ENCODE measurements at places on chromosomes 16 and 17.

GRCh38 chr17:38891441-38891840 is 21.6 kb downstream of the LASP1 start:
- DNase-seq = no peak

DNA sequence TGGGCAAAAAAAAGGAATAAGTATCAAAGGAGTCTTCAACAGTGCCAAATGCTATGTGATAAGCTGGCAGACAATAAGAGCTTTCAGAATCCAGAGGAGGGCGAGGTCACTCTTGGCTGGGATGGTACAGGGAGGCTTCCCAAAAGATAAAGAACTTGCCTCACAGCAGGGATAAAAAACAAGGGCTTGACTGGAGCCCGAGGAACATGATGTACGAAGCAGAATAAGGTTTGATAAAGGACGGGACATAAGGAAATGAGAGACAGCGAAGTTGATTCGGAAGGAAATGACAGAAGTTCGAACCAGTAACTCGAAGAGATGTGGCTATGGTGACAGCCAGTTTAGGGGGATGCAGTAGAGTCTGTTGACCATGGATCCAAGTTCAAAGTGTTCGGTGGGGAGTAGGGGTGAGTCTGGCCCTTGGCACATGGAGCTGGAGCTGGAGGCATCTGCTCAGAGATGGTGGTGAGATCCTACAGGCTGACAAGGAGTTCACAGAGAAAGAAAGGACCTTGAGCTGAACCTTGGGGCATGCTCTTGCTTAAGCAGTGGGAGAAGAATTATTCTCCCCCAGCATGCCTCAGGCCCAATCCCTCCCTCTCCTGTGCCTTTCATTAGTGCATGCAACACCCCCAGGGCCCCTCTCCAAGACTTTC is 137.6 kb upstream of the RCVRN start:
- no peak for DNase-seq

DNA sequence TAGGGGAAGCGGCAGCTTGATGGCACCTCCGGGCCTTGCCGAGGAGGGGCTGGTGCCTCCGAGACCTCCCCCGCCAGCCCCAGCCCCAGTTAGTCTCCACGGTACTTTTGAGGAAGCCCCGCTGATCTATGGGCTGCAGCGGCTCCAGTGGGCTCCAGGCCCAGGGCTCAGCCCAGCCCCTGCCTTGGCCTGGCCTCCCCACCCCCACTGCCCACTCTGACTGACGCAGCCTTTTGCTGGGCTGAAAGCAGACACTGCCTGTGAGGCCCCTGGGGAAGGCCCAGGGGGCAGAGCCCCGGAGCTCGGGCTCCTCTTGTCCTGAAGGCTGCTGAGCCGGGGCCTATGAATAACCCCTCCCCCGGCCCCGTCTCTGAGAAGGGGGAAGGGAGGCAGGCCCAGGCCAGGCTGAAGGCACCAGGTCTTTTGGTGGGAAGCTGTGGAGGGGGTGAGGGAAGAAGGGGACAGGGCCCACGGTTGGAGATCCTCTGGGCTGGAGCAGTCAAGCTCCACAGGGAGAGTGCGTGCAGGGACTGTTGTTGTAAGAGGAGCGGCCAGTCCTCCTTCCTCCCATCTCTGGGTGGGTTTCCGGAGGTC is 7.5 kb upstream of the SMTNL2 start:
- no peak for DNase-seq

DNA sequence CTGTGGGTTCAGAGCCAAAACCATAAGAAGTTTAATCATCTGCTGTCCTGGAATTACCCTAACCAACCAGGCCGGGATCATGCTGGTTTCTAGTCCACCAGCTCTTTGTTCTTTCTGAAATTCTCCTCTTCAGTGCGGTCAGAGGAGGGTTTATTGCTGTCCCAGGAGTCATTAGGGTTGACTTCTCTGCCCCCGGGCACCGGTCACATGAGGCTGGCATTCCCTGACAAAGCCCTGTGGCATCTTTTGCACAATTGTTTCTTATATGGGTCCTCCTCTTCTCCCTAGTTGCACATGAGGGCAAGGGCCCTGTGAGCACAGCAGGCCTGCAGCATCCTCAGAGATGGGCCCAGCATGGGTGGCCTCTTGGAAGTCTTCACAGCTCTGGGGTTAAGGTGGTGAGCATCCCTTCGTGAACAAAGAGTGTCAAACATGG is 243.9 kb downstream of the IRF8 start:
- DNase-seq = peak; percentile 4

DNA sequence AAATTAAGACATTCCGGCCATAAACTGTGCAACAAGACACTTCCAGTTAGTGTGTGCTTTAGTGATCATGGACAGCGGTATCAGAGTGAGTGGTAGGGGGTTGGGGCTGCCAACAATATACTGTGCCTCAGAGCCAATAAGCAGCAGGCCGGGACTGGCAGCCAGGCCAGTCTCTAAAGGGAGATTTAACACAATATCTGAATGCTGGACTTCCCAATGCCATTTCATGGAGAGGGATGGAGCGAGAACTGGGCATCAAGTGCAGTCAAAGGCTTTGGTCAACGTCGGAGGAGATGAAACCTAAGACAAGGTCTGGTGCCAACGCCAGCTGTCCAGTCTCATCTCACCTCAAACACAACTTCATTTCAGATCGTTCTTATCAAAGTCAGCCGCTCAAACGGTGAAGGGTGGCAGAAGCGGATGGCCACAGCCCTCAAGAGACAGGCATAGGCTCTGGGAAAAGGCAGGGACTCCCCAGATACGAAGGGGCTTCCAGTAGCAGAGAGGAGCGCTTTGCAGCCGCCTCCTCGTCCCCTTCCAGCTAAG is 935 bp downstream of the USP32 start:
- peak; percentile 78 for DNase-seq

DNA sequence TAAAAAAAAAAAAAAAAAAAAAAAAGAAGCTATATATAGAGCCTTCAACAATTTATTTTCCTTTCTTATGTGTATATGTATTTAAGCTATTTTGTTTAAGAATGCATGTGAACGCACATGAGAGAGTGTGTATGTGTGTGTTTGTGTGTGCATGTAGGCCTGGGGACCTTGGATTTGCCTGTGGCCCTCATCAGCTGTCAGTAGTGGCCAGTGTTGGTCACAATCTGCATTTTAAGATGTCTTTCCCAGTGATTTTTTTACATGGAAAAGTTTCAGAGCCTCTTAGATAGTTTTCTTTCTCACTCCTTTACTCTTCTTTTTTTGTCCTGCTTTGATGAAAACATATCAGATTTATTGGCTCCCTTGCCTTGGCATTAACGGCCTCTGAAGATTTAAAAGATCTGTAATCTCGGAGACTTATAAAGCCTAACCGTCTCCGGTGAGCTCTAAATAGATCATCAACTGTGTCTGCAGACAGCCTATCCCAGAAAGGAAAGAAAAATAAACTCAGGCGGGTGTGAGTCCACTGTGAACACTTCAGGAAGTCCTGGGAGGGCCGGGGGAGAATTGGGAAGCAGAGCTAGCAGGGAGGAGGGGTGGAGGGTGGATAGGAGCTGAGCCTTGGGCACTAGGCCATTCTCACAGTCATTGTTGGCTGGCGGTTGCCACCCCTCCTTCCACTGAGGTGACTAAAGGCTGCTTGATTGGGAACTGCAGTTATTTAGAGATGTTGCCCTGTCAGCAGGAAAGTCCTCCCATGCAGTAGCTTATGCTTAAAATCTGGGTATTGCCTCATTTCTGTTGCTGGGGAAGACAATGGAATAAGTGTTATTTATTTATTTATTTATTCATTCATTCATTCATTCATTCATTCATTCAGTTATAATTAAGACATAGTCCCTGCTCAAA is 86.8 kb downstream of the WWP2 start:
- DNase-seq = peak; percentile 97

DNA sequence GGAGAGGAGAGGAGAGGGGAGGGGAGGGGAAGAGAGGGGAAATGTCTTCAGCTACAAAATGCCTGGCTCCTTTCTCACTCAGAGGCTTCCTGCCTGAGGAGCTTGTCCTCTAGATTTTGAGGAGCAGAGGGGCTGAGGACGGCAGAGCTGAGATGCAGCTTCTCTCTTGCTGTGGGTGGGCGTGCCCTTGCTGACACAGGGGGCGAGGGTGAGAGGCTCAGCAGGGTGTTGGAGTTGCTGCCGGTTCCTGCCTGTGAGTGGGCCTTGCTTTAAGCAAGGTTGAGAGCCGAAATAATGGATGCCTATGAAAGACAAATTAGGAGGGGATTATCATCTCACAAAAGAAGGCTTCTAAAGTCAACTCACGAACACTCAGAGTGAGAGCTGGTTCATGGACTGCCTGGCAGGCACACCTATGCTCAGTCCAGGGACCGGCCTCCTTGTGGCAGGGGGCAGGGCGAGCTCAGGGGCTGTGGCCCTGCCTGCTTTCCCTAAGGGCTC is 215.6 kb downstream of the MSI2 start:
- no peak for DNase-seq

- DNase-seq = no peak
Observed at GRCh38 chr16:379183-379960, 2.4 kb downstream of the PGAP6 start.

DNA sequence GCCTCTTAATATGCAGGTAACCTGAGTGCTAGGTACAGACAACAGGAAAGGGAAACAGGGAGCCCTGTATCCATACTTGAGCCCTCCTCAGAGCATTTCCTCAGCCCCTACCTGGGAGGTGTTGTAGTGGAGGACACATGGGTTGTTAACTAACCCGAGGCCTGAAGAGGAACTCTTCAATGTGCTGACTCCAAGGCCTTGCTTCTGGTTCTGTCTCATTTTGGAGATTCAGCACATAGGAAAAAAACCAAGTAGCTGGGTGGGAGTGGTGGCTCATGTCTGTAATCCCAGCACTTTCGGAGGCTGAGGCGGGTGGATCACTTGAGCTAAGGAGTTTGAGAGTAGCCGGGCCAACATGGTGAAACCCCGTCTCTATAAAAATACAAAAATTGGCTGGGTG is 24.8 kb downstream of the SNX11 start:
- no peak for DNase-seq

GRCh38 chr17:79624718-79625478 is 14.0 kb upstream of the RBFOX3 start:
- DNase-seq = no peak

DNA sequence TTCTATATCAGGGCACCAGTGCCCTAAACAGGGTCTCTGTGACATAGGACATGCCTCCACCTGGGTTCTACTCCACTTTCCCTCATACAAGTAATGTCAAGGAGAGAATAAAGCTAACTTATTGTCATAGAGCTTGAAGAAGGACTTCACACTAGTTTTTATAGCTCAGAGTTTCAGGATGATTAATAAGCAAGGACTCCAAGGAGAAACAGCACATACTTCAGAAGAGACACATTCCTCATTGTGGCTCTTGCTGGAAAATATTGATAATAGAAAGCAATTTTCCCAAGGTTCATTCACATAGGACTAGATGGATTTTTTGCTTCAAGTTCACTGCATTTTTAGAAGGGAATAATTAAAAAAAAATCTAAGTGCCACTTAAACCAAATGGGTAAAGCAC is 133.3 kb downstream of the CA10 start:
- DNase-seq = peak; percentile 8

- peak; percentile 30 for DNase-seq
Observed at GRCh38 chr16:85420501-85421337, 192.4 kb upstream of the GSE1 start.

DNA sequence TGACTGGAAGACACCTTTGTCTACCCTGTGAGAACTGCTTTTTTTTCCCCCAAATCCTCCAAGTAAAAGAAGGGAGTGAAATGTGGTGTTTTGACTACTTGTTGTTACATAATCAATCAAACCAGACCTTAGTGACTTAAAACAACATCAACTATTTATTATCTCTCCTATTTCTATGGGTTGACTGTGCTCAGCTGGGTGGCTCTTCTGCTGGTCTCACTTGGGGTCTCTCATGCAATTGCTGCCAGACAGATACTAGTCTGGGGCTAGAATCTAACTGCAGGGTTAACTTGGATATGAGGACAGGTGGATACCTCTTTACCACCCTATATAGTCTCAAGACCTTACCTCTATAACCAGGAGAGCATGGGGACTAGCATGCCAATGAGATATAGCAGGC is 141.3 kb downstream of the SALL1 start:
- no peak for DNase-seq

GRCh38 chr17:6706996-6707395 is 6.2 kb downstream of the SLC13A5 start:
- DNase-seq = no peak

- no peak for DNase-seq
Observed at GRCh38 chr16:86626284-86626683, 47.9 kb downstream of the FOXL1 start.

- DNase-seq = no peak
Observed at GRCh38 chr17:35132816-35133550, 9.1 kb downstream of the NLE1 start.

- DNase-seq = peak; percentile 49
Observed at GRCh38 chr17:77817953-77818352, 140.6 kb upstream of the TNRC6C start.

DNA sequence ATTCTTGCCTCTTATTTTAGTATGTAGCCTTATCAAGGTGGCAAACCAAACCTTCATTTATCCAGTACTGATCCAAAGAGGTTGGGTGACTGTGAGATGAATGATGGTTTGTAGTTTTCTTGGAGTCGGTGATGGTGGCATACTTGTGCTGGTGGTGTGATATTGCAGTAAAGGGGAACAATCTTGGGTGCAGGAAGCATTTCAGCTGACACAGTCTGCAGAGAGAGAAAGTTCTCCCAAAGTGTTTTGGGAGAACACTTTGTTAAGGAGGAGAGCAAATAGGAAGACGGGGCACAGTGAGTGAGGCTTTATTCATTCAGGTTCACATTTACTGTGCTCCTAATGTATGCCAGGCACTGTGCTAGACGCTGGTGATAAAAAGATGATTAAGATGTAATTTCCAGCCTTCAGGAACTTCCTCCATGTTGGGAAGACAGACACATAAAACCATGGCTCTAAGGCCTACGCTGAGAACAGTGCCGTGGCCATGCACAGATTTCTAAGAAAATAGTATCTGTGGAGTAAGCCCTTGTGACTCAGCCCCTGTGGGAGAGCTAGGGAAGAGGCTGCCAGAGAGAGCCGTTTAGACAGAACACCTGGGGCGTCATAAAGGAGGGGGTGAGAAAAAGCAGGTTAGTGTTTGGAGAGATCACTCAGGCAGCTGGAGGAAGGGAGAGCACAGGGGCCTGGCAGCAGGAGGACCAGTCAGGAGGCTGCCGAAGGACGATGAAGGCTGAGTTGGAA is 13.8 kb downstream of the HEATR3 start:
- DNase-seq = no peak

Measured in myocyte (in vitro differentiated cells).